ENCODE measurements at places on chromosomes 3 and 15.
A peak's percentile ranks its signal among the peaks of the same experiment; 100 is the strongest.

DNA sequence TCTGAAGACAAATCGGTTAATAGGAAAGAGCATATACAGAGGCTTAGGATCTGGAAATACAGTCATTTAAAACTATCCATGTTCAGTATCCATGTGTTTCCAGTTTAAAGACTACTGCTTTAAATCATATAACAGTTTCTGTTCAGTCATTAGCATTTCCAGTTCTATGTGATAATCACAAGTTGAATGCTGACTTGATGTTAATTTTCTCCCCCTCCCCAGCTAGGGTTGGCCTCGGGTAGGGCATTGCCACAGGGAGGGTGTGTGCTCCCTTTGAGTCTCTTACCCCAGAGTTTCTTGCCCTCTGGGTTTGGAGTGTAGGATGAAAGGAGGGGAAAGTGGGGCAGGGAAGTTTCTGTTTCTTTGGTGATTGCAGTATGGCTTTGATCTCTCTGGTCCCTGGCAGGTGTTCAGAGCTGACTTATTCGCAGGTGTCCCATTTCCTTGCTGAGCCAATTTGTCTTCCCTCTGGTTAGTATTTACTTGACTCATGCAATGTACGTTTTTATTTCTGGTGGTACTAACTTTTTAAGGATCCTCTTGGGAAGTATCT is 86.3 kb downstream of the SH3GL3 start:
- DNase-seq: no peak

DNA sequence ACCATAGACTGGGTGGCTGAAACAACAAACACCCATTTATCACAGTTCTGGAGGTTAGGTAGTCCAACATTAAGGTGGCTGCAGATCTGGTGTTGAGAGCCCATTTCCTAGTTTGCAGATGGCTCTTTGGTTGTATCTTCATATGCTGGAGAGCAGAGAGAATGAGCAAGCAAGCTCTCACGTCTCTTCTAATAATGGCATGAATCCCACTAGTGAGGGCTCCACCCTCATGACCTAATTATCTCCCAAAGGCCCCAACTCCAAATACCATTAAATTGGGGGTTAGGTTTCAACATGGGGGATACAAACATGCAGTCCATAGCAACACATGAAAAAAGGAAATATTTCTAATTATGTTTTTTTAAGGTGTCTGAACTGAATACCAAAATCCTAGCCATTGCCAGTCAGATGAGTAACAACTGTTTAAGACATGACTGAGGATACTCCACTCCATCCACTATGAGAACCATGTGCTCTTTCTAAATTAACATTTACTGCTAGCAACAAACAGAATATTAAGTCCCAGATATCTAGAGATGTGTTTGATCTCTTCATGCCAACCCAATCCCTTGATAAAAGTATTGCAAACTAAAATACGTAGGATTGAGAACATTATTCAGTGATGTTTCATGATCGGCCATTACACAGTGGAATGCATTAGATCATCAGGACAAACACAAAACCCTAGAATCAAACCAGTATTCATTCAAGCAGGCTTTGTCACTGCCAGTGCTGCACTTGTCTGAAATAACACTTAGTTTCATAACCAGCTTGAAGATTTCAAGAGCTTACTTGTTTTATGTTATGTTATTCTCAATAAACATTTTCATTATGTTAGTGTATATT is 340.3 kb downstream of the SLC9A9 start:
- DNase-seq: no peak

DNA sequence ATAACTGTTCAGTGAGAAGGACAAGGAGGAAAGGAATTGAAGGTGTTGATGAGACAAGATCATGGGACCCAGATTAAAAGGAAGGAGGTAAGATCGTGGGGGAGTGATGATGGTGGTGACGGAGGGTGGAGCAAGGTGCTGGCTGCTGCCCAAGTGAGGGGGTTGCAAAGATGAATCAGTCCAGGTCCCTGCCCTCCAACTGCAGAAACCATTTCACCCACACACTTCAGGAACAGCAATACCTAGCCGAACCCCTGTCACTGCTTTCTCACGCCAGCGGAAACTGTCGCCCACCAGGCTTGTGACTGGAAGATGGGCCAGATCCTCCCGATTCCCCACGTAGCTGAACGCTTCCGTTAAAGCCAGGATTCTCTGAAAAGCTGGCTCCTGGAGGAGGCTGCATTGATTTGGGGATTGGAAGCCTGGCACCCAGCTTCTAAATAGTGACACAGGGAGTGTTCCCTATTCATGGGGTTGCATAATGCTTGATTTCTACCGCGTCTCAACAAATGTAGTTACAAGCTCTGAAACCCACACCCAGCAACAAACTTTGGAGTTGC is 3.2 kb upstream of the LSG1 start:
- no peak for DNase-seq

- DNase-seq: no peak
Observed at GRCh38 chr15:26572602-26573350, 200.1 kb downstream of the GABRB3 start.

- no peak for DNase-seq
Observed at GRCh38 chr15:57301307-57301706, 75.0 kb upstream of the CGNL1 start.

- no peak for DNase-seq
Observed at GRCh38 chr3:16012086-16012485, 162.4 kb upstream of the GALNT15 start.

GRCh38 chr3:126927846-126928245 is 55.1 kb upstream of the PLXNA1 start:
- no peak for DNase-seq

GRCh38 chr15:47194718-47195117 is 522.6 kb upstream of the SEMA6D start:
- no peak for DNase-seq

DNA sequence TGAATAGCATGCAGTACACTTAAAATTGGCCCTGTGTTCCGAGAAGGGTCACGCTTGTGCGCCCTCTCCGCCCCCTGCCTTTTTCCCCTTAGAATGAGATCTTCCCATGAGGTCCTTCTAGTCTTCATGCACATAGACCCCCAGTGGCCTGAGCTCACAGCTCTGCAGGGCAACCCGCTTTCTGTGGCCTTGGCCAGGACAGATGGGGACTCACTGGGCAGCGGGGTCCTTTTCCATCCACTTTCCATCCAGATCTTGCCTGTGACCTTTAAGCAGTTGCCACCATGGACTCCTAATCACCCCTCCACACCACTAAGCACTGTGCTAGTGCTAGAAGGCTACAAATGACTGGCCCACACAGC is 244.4 kb downstream of the UACA start:
- no peak for DNase-seq

GRCh38 chr3:108342837-108343486 is 46.6 kb downstream of the HHLA2 start:
- no peak for DNase-seq

DNA sequence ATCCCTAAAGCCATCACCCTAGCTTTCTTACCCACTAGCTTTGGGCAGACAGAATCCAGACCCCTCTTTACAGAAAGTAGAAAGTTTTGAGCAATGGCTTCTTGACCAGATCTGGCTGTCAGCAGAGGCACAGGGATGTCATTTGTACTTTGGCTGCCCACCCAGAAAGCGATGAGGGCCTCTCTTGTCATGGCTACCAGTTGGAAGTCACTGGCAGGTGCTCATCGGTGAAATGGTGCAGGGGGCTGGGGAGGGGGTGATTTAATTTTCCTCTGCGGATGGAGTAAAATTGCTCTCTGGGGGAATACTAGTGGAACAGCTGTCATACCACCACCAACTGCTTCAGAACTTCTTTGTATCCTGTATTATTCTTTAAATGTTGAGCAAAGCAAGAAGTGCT is 393.7 kb downstream of the LSAMP start:
- no peak for DNase-seq

DNA sequence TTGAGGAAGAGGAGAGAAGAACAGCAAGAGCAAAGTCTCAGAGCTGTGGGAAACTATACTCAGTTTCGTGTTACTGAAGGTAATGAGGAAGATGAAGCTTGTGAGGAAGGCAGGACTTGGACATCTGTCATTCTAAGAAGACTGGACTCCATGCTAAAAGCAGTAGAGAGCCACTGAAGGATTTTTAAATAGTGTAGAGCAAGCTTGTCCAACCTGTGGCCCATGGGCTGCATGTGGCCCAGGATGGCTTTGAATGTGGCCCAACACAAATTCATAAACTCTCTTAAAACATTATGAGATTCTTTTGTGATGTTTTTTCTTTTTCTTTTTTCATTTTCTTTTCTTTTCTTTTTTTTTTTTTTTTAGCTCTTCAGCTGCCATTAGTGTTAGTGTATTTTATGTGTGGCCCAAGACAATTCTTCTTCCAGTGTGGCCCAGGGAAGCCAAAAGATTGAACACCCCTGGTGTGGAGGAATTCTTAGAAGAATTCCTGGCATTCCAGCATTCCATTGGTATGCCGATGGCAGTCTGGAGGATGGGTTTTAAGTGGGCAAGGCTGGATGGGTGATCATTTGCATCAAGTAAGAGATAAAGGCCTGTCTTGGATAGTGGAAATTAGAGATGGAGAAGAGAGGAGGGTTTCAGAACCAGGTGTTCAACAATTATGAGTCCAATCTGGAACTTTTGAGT is 6.9 kb upstream of the NFKBIZ start:
- no peak for DNase-seq

GRCh38 chr15:48002767-48003166 is 118.0 kb upstream of the SLC24A5 start:
- DNase-seq: no peak

DNA sequence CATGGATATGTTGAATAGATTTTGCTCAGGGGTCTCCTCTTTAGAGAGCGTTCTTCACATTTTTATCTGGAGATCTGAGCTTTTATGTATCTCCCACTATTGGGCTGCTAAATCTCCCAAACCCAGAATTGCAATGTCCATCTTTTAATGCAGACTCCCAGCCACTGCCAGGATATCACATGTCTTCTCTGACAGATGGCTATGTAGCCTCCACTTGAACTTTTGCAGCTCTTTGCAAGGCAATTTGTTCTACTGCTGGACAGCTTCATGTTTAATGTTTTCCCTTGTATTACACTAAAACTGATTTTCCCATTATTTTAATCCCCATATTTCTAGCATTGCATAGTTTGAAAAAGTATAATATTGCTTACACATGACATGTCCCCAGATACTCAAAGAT is 177.2 kb downstream of the LPP start:
- DNase-seq: no peak

- DNase-seq: no peak
Observed at GRCh38 chr3:1251282-1252060, 158.6 kb downstream of the CNTN6 start.

GRCh38 chr3:52446631-52447511 is 2.0 kb upstream of the SEMA3G start:
- peak; percentile 66 for DNase-seq

DNA sequence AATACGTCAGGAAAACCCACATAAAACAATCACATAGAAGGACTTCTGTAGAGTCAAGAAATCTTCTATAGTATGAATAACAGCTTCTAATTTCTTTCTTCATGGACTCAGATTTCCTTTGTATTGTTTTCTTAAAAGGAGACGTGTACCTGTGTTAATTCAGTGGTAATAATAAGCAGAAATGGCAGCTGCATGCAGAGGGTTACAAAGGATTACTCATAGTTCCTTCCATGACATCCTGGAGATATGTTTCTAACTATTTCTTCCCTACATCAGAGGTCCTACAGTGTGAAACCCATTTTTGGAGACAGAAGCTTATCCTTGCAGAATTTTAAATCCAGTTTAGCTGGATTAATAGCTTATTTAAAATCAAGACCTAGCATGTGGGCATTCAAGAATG is 36.1 kb downstream of the FBXL22 start:
- DNase-seq: no peak

- no peak for DNase-seq
Observed at GRCh38 chr15:31311735-31312619, 14.7 kb upstream of the KLF13 start.

GRCh38 chr15:66779331-66780009 is 77.4 kb downstream of the SMAD6 start:
- no peak for DNase-seq

GRCh38 chr3:109372639-109373038 is 35.3 kb upstream of the DPPA4 start:
- no peak for DNase-seq
